ENCODE measurements at places on chromosomes 1 and 21.

GRCh38 chr1:22935433-22935832 is 37.2 kb downstream of the LACTBL1 start:
- DNase-seq = no peak

GRCh38 chr1:9239622-9240401 is 5.2 kb downstream of the H6PD start:
- no peak for DNase-seq

DNA sequence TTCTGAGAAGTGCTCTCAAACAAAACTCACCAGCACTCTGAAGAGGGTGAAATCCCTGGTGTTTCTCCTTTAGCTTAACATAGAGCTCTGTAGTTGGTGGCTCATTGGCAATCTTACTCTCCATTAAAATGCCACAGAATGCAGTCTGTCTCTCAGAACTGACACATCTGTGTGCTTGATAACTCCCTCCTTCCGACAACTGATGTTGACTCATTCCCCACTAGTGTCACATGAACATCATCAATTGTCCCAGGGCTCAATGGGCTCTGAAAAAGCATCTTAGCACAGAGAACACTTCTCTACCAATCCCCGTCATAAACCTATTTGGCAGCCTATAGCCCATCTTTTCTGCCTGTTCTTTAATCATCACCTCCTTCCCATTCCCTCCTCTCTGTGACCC is 133.2 kb upstream of the ZC3H11B start:
- no peak for DNase-seq

- peak; percentile 44 for DNase-seq
These were observed 649 bp downstream of the PTPN7 start for GRCh38 chr1:202159534-202160371.

GRCh38 chr1:217867446-217867995 is 236.4 kb downstream of the SPATA17 start:
- DNase-seq = no peak

DNA sequence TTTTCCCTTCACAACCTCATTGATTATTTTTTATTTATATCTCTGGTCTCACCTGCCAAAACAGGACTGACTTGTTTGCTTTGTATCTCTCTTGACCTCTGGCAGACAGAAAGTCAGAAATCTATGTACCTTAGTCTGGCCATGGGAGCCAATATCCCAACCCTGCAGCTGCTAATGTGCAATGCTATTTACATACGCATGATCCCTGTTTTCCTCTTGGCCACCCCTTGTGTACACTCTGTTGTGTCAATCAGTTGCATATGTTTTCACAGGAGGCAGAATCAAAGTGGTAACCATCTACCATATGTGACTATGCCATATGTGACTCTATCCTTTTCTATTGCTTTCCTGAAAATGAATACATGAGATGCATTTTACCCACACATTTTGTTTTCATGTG is 688.8 kb downstream of the PLA2G4A start:
- DNase-seq = no peak

DNA sequence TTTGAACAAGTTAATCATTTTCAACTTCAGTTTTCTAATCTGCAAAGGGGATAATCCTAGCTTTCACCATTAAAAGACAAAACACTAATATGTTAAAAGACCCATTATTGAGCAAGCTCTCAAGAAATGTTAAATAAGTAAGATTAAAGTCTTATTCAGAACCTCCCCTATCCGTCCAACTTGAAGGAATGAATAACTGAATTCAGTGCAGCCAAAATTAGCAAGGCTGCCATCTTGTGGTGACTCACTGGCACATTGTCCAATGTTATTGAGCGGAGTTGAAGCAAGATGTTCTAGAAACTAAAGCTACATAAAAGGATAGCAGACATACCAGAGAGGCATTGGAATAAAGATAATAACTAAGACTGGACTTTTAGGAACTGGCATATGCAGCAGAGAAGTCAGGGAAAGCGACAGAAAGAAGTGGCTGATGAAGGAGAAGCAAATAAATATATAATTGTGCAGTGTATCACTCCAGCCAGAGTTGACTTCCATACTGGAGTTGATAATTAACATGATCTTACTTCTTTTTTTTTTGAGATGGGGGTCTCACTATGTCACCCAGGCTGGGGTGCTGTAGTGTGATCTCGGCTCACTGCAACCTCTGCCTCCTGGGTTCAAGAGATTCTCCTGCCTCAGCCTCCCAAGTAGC is 8.2 kb upstream of the CAP1 start:
- peak; percentile 46 for DNase-seq

DNA sequence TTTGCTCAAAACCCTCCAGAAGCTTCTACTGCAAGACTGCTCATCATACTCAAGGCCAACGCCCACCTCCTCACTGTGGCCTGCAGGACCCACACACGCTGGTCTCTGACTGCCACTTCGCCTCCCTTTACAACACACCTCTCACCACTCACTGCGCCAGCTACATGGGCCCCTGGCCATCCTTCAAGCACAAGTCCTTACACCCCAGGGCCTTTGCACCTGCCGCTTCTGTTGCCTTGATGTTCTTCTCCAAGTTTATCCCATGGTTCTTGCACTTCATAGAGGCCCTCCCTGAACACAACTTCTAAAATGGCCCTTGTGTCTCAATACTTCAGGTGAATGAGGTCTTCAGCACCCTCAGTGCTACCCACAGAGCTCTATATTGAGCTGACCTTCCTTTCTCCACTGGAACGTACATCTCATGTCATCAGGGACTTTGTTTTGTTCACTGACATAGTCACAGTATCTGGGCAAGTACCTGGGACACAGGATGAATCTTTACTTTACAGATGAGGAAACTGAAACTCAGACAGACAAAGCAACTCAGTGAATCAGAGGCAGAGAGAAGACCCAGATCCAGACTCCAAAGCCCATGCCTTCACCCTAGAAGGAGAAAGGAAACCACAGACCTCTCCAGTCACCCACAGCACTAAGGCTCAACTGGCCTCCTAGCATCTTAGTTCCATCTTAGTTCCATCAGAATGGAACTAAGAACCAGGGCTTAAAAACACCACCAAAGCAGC is 34.7 kb upstream of the CLSTN1 start:
- no peak for DNase-seq

DNA sequence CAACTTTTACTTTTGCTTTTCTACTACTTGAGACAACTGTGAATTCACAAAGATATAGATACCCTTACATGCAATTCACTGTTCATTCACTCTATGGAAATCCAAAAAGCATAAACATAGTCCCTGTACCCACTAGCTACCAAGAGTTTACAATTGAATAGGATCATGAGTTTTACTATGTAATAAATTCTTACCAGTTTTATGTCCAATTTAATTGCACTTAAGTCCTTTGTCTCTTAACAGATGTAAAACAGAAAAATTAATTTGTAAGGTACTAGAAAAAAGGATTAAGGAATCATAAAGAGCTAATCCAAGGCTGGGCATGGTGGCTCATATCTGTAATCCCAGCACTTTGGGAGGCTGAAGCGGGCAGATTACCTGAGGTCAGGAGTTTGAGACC is 24.4 kb downstream of the DIPK1A start:
- no peak for DNase-seq

- DNase-seq = no peak
These were observed 42.3 kb downstream of the DUSP10 start for GRCh38 chr1:221699577-221699976.

- no peak for DNase-seq
These were observed 17.9 kb upstream of the FMOD start for GRCh38 chr1:203368624-203369451.

- no peak for DNase-seq
These were observed 207.0 kb upstream of the VAMP3 start for GRCh38 chr1:7564137-7564536.

GRCh38 chr1:6392809-6393399 is 663 bp downstream of the ACOT7 start:
- no peak for DNase-seq

DNA sequence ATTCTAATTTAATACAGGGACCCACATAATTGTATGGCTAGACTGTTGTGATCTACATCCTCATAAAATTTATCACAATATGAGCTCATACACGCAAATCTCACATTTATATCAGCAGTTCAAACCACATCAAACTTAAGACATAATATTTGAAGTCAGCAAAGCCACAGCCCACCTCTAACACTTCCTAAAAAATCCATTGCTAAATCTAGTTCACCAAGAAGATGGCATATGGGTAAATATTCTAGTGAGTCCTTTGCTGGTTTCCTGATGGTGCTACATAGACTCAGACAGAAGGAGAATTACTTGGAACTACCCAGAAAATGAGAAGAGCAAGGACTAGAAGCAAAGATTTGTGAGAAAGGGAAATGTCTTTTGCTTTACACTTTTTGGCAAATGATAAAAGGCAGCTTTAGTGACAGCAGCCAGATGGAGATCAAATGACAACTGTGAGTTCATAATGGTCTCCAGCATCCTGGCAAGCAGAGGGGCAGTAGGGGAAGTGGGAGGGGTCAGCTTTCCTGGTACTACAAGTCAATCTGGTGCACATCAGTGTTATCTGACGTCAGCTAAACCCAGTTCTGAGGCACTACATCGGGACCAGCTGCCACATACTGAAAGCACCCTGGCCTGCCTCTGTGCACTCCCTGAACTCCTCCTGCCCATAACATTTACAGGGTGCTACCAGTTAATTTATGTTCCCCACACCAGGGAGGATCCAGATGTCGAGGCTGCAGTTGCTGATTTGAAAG is 10.6 kb upstream of the GADD45A start:
- peak; percentile 70 for DNase-seq

- DNase-seq = no peak
These were observed 81.1 kb downstream of the NPHP4 start for GRCh38 chr1:5911157-5911556.

DNA sequence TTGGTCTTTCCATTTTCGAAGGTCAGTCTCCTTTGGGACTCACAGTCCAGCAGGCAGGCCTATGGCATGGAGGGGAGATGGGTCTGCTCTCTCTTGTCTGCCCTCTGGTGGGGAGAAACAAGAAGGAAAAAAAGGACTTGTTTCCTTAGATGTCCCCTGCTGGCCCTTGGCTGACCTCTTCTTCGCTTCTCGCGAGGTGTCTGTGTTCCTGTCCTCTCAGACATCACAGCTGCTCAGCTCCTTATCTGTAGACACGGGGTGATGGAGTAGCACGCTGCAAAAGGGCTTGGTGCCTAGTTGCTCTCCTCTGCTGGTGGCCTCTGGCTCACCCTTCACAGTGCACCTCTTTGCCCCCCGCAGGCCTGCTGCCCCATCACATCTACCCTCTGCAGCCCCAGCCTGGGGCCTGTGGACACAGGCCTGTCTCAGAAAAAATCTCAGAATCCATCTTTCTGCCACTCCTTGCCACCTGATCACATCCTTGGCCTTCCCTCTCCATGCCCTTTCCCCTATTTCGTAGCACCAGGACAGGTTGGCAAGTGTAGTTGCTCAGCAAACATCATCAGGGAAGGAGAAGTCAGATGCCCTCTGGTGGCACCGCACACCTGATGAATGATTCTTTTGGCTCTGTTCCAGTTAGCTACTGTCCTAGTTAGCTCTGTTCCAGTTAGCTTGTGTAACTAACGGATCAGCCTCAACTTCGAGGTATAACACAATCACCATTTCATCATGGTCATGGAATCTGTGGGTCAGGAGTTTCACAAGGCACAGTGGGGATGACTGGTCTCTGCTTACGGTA is 18.7 kb upstream of the AK2 start:
- DNase-seq = peak; percentile 73

- DNase-seq = no peak
These were observed 867.4 kb downstream of the KCNT2 start for GRCh38 chr1:195740862-195741261.

DNA sequence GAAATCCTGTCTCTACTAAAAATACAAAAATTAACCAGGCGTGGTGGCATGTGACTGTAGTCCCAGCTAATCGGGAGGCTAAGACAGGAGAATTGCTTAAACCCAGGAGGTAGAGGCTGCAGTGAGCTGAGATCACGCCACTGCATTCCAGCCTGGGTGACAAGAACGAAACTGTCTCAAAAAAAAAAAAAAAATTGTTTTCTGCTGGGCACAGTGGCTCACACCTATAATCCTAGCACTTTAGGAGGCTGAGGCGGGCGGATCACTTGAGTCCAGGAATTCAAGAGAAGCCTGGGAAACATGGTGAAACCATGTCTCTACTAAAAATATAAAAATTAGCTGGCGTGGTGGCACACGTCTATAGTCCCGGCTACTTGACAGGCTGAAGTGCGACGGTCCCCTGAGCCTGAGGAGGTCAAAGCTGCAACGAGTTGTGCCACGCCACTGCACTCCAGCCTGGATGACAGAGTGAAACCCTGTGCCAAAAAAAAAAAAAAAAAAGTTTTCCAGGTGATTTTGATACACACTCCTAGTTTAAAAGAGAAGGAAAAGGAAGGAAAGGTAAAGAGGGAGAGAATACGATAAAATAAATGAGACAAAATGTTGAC is 31.7 kb downstream of the ABL2 start:
- no peak for DNase-seq

DNA sequence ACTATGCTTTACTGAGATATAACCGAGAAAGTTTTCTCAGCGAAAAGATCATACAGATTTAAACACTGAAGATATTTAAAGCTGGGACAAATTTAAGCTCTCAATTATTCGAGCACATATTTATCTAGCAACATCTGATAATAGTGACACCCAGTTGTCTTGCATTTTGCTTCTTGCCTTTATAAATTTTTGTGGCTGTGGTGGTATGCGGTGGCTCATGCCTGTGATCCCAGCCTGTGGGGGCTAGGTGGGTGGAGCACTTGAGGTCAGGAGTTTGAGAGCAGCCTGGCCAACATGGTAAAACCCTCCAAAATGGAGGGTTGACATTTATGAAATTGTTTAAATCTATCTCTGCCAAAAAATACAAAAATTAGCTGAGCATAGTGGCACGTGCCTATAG is 312.2 kb downstream of the SPATA17 start:
- no peak for DNase-seq

DNA sequence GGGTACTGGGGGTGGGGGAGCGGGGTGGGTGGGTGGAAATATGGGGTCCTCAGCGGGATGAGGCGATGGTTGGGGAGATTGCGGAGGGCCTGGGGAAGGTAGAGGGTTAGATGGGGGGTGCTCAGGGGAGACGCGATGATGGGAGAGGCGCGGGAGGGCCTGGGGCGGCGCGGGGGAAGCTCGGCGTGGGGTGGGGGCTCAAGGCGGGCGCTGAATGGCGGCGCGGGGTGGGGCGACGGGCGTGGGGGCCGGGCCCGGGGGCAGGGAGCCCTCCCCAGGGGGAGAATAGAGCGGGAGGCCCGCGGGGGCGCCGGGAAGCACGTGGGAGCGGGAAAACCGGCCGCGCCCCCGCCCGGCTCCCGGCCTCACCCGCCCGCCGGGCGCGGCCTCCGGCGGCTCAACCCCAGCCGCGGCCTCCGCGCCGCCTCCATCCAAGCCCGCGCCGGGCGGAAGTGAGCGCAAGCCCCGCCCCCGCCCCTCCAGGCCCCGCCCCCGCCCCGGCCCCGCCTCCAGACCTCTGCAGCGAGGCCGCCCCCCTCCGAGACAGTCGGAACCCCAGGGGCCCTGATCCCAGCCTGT is at the start of gene FAAP20:
FAAP20 (minus strand) TSS at position 454 of the 579 bp plus-strand sequence; CDS start at position 431, 23 bp downstream.
- DNase-seq = peak; percentile 96

GRCh38 chr1:62689524-62689923 is 1.3 kb upstream of the DOCK7 start:
- no peak for DNase-seq
